ENCODE measurements at places on chromosomes 2 and 18.

DNA sequence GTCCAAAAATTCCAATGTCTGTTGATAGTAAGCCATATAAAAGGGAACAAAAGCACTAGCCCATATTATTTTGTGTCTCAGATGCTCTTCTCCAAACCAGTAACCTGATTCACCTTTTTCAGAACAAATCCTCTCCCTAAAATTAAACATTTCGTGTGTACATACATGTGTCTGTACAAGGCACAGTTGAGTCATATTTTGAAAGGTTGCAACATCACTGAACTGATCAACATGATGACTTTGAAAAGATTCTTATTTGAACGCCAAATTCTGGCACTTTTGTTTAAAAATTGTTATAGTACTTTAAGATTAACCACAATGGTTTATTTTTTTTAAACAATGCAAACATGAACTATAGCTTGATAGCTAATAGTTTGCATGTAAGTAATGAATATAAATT, 102.5 kb downstream of the RIT2 start:
- no peak for DNase-seq

- no peak for DNase-seq
Observed at GRCh38 chr2:184927040-184927439, 328.7 kb downstream of the ZNF804A start.

DNA sequence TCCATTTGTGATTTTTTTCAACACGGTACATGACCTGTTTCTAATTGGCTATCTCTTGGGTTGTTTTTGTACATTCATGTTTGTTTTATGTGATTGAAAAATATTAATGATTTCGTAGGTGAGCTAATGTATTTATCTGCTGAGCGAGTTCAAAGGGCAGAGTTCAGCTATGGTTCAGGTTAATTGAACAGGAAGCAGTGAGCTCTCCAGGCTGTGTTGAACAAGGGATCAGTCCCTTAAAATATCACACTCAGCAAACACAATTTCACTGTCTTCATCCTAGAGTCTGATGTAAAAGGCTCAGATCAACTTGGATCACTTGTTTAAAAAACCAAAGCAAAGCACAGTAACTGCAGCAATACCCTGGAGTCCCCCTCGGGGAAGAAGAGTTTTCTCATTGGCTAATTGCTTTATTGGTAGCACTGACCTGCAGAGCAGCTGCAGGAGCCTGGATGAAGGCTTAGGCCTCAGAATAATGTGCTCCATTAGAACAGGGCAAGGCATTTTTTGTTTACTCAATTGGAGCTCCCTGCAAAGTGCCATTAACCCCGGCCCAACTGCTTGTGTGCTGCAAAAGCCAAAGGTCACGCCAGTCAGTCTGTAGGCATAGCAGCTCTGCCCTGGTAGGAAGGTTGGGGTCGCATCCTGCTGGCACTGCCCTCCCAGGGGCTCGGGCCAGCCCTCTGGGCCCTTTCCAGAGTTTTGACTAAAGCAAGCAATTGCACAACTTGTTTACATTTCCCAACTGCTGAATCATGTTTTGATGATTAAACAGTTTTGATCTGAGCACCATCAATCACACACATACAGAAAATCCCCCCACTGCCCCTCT, 10.5 kb downstream of the ONECUT2 start:
- peak; percentile 23 for DNase-seq

GRCh38 chr18:5891184-5891853, 4.0 kb downstream of the TMEM200C start:
- DNase-seq, result no peak

- DNase-seq, result no peak
Observed at GRCh38 chr2:130328710-130329109, 14.0 kb upstream of the IMP4 start.

- no peak for DNase-seq
Observed at GRCh38 chr18:45060102-45060501, 379.4 kb downstream of the SETBP1 start.

DNA sequence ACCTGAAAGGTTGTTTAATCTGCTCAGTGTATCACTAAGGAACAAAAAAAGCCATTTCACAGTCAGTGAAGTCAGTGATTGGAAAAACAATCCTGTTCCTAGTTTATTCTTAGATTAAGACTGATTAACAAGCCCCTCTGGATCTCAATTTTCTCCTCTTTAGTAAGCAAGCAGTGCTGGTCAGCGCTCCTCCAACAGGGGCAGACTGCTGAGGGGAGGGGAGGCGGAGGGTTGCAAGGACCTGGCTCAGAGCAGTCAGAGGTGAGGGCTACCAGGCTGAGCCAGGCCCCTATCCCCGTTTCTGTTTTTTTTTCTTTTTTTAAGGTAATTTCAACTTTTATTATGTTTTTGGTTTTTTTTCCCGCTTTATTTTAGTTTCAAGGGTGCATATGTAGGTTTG, 24.7 kb upstream of the KCNS3 start:
- DNase-seq, result no peak

DNA sequence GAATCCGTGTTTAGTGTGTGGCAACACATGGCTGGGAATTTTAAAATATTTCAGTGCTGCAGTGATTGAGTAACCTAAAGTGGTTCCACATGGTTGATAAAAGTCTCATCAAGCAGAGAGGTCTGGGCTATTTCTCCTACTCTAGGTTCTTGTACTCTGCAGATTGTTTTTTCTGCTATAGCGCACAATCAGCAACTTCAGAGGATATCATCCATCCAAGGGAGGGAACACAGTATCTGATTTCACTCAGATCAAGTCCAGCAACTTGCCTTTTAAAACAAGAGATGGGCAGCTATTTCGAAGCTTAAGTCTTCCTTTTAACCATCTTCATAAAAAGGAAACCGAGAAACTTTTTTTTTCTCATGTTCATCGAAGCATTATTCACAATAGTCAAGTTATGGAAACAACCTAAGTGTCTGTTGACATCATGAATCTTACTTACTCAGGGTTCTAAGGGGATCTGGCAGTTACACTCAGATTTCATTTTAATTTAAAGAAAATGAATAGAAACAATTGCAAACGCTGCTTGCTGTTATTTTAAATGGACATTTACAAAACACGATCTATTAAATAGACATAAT, 172.7 kb upstream of the TRIB2 start:
- DNase-seq, result peak; percentile 23

GRCh38 chr2:218710687-218711549, at the start of gene TTLL4:
TTLL4 (plus strand) TSS chr2:218710835; CDS start chr2:218737677, 26,842 bp downstream.
- DNase-seq, result peak; percentile 99

DNA sequence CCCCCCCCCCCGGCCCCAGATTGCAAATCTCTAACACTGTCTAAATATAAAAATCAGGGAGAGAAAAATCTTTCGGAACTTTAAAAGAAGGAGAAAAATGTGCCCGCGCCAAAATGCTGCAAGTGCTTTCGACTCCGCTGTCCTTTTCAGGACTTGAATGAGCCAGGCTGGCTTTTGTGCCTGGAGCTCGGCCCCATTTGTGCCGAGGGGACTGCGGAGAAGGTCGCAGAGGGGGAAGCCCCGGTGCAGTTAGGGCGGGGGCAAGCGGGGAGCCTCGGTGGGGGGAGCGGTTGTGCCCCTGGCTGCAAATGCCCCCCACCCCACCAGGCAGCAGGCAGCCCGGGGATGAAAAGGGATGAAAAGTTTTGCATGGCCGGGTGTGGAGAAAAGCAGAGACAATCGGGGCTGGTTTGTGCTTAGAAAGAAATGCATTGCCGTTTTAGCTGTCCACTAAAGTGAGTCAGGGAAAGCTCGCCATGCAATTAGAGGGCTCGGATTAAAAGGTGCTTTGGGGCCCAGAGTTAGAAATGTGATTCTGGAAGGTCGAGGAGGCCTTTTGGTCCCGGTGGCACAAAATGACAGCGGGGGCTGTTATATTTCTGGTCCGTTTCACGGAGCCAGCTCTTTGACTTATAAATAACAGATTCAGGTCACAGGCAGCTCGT, 1.6 kb downstream of the INHBB start:
- peak; percentile 73 for DNase-seq

DNA sequence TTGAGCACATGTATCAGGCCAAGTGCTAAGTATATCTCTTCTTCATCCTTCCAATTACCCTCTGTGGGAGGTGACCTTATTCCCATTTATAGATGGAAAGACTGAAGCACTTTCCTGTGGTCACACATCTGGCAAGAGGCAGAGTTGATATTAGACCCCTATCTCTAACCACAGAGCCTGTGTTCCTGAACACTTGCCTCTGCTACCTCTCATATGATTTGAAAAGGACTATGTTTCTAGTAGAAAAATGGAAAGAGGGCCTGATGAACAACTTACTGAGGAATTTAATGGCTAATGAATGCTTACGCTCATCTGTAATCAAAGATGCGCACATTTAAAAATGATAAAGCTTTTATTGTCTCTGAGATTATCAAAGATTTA, 46.2 kb upstream of the DYNC2LI1 start:
- no peak for DNase-seq

DNA sequence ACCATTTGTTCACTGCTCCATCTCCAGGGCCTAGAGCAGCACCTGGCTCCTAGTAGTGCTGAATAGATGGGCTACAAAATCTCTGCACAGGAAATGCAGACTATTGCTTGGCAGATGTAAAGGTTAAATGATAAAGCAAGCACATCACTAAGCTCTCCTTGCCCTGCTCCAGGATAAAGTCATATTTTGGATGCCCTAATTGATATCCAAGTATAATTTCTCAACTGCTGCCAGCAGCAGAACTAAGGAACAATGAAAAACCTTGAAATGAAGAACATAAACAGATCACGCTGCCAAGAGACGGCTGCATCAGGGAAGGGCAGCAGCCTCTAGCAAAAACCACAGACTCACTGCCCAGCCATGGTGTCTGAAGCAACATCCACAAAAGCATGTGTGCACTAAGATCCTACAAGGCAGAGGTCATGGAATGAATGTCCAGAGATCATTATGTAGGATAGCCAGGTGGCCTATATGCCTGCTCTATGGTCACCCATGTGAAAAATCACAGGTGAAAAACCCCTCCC, 134.7 kb downstream of the TMEM163 start:
- no peak for DNase-seq

DNA sequence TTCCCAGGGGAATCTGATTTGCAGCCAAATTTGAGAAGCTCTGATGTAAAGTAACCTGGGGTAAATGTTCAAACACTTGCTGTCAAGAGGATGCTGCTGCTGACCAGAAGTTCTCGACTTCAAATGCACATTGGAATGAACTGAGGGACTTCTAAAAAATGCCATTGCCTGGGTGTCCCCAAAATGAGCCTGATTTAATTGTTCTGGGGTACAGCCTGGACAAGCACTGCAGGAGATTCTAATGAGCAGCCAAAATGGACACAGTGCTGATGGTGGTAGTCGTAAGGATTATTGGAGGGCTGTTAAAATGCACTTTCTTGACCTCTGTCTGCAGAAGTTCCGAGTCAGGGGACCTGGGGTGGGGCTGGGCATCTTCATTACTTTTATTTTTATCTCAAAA, 49.5 kb downstream of the LIPG start:
- no peak for DNase-seq

DNA sequence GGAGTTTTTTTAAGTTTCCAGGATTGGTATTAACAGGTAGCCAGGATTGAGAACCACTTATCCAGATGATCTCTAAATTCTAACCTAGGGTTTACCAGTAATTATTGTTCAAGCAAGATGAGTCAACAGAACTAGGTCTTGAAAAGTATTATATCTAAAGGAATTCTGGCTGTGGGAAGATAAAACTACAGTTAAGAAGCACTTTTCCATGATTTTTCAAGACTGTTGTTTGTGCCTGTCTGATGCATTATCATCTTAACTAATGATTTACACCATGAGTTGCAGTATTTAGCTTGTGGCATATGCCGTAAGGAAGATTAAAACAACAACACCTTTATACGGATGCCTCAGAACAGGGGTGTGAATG, 142.2 kb upstream of the CCDC68 start:
- DNase-seq, result no peak

DNA sequence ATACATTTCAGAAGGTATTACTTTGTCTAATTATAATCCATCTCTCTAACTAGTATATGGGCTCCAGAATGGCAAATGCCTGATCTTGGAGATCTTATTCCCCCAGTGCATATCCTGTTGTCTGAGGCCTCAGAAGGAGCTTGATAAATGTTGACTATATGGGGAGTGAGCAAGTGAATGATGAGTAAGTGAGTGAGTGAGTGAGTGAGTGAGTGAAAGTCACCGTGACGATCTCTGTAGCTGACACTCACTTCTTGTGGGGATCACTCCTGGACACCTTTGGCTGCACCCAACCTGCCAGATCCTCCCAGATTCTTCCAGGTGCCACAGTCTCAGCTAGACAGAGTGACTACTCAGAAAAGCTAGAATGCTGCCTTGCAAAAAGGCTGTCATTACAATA, 2.8 kb downstream of the XDH start:
- DNase-seq, result no peak

GRCh38 chr2:212489719-212490346, 48.8 kb downstream of the ERBB4 start:
- no peak for DNase-seq

- DNase-seq, result no peak
Observed at GRCh38 chr18:3775996-3776395, 326.0 kb downstream of the TGIF1 start.

DNA sequence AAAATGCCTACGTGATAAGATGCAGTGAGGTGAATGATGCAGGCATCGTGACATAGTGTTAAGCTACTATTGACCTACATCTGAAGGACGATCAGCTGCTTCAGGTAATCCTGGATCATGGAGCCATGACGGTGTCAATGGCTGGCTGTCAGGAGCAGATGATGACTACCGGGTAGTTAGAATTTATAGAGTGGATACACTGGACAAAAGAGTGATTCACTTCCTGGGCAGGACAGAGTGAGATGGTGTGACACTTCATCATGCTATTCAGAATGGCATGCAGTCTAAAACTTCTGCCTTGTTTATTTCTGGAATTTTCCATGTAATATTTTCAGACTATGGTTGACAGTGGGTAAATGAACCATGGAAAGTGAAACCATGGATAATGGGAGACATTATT, 29.5 kb downstream of the METTL8 start:
- DNase-seq, result no peak

DNA sequence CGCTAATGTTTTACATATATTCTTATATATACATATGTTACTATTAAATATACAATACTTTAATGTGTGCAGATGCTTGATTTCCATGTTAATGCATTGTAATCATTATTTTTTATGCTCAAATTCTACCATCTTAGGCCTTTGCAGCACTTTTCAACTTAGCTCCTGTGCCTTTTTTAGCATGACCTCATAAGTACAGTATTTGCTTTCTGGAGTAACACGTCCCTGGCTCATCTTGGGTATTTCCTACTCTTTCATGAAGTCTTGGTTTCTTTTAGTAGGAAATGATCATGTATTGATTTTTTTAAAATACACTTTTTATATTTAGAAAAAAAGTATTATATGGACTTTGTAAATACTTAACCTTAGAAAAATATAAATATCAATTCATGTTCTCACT, 36.5 kb downstream of the CAB39 start:
- DNase-seq, result no peak

DNA sequence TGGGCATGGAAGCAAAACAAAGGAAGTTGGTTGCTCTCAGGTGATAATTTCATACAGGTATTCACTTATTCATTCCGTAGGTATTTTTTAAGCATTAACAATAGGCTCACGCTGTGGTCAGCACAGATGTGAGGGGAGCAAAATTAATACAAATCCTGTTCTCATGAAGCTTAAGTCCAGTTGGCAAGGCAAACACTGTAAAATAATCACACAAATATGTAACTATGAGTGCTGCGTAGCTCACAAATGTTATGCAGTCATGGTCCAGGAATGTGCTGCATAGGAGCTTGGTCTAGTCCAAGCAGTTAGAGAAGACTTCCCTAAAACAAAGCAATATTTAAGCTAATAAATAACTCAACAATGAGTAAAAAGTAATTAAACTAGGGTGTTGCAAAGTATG, 23.9 kb downstream of the SP5 start:
- peak; percentile 29 for DNase-seq

GRCh38 chr18:3016585-3017297, 3.8 kb upstream of the LPIN2 start:
- DNase-seq, result no peak

Data from eye (tissue), 1 donor.